ENCODE measurements at places on chromosomes 12 and 14.
A peak's percentile ranks its signal among the peaks of the same experiment; 100 is the strongest.

GRCh38 chr12:93978553-93978952 is 169.8 kb upstream of the PLXNC1 start:
- no peak for DNase-seq

DNA sequence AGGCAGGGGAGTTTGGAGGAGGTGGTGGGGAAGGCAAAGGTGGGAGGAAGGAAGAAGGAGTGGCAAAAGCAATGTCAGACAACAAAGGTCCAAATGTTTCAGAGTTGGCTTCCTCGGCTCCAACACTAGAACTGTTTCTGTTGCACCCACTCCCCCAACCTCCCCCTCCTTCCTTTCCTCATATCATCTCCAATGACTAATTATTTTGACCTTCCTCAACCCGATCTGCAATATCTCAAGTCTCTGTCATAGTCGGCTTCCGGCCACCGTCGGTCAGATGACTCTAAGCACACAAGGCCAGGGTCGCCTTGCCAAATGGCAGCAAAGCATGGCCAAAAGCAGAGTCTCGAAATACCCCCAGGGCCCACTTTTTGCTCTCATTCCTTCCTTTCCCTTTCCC is 637.0 kb upstream of the TBX3 start:
- no peak for DNase-seq

GRCh38 chr14:74085047-74085637 is 386 bp downstream of the LIN52 start:
- no peak for DNase-seq

DNA sequence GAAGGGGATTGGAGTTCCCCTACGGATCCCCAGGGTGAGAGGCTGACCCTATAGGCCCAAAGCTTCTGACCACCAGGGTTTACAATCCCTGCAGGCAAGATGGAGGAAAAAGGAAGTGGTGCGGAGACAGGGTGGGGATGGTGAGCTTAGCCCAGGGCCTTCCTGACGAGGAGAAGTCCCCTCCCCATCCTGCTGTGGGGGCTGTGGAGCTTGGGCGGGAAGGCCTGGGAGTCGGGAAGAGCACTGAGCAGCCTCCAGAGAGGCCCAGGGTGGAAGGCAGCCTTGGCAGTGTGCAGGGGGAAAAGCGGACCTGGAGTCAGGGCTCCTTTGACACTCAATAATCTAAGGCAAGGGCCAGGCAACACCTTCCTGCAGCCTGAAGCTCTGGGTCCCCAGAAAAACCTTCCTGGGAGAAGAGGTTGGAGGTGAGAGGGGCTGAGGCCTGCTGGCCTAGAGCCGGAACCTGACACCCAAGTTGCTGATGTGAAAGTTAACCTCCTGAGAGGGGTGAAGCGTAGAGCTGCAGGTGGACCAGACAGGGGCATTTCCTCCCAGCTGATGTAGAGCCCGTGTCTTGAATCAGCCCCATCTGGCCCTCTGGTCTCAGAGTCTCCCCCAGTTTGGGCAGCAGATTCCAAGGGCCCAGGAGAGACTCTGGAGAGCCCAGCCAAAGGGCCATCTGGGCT is 6.0 kb downstream of the HDAC7 start:
- DNase-seq: no peak

DNA sequence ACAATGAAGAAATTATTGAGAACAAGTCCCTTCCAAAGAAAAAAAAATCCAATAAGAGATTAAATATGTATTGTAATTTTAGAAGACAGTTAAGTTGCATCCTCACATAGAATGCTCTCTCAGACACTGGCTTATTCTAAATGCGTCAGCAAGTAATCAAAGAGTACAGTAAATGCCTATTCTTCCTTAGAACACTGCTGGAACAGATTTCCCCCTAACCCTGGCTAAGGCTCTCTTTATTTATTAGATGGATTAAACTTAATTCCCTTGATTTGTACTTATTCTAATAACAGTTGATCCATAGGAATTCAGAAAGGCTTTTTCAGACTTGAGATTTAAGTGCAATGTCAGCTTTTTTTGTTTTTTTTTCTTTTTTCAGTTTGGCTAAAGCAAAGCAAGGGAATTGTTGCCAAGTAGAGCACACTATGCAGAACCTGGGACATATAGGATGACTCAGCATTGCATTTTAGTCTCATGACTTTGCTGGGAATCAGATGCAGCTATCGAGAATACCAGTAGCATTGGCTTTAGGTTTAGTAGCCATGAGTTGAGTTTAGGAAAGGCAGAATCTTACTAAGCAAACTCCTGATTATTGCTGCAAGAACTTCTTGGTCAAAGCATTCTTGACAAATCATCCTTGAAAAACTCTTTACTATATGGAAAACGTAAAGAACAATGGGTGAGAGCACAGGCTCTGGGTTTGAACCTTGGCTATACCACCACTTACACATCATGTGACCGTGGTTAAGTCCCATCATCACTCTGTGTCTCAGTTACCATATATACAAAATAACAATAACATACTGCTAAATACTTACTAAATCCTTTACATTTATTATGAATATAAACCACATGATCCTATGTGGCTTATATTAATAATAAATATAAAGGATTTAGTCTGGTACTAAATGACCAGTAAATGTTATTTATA is 26.7 kb downstream of the MED21 start:
- DNase-seq: peak; percentile 72

- no peak for DNase-seq
Observed at GRCh38 chr14:36221112-36221511, 44.6 kb upstream of the PTCSC3 start.

DNA sequence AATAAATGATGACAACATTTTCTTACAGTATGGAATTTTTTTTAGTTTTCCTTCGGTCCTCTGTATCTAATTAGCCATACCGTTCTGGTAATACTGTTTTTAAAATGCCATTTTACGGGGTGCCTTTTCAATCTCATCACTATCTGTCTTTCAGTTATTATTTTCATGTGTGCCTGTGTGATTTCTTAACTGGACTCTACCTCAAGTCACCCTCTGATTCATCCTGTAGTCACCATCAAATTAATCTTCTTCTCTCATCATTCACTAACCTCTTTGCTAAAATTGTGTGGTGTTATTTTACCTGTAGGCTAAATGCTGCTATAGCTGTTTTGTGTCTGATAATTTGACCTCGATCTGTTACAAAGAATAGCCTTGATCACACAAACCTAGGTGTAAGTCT is 16.0 kb upstream of the CCT2 start:
- DNase-seq: no peak

DNA sequence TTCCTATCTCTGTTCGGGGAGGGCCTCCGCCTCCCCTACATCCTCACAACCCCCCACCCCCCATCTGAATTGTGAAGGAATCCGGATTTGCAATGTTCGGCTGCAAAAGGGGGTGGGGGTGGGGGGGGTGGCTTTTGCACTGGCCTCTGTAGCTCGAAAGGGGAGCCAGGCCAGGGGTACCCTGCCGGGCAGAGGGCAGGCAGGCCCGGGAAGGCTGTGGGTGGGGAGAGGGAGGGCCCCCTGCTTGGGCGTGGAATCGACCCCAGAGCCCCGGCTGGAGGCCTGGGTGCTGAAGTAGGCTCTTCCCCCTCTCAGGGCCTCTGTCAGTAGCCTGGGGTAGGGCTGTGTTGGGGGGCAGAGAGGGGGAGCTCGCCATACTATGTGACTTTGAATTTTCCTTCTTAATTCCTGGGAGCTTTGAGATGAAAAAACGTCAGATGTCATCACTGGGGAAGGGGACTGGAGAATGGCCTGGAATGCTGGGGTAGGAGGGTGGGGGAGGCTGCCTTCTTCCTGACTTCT is 1.1 kb downstream of the LRP1 start:
- DNase-seq: no peak

DNA sequence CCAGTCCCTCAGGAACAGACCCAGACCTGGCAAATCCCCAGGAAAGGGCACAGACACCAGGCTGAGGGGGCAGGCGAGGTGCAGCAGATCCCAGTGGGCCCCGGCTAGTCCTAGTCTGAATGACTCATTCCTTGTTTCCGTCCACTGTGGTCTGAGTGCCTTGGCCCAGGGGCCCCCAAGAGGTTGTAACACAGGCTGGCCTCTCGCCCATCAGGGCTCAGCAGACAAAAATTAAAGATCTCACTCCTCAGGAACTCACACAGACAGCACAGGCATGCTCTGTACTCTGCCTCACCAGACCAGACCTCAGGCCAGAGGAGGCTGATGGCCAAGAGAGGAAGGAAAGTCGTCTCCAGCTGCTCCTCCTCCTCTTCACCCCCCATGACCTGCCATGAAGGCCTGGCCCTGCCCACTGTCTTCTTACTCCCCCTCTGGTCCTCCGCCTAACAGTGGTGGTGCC is 7.7 kb upstream of the LTBP2 start:
- DNase-seq: peak; percentile 75

GRCh38 chr14:78701246-78701645 is 531.1 kb downstream of the NRXN3 start:
- DNase-seq: no peak

- DNase-seq: no peak
Observed at GRCh38 chr14:22384167-22384549, 204.9 kb downstream of the DAD1 start.

GRCh38 chr12:110556705-110557104 is 26.4 kb downstream of the PPTC7 start:
- DNase-seq: no peak

- DNase-seq: no peak
Observed at GRCh38 chr14:81396113-81396512, 4.0 kb downstream of the STON2 start.

DNA sequence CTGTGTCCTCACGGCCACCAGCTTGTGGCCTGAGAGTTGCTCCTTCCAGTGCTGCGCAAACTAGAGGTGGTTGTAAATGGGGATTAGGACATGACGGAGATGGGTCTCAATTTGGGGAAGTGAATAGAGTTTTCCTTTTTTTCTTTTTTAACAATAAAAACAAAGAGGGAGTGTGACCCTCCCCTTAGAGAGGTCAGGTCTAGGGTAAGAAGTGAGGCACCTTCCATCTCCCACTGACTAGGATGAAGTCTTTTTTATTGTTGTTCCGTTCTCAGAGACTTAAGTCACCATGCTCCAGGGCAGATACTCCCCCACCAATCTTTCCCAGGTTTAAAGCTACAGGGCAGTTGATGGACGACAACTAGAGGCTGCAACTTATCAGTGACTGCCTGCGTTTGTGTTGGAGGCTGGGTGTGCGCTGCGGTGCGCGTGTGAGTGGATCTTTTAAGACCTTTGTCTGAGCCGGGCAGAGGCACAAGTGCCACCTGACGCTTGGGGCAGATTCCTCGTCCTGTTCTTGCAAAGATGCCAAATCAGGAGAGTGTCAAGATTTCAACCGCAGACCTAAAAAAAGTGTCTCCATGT is 2.1 kb upstream of the GSC start:
- DNase-seq: no peak

DNA sequence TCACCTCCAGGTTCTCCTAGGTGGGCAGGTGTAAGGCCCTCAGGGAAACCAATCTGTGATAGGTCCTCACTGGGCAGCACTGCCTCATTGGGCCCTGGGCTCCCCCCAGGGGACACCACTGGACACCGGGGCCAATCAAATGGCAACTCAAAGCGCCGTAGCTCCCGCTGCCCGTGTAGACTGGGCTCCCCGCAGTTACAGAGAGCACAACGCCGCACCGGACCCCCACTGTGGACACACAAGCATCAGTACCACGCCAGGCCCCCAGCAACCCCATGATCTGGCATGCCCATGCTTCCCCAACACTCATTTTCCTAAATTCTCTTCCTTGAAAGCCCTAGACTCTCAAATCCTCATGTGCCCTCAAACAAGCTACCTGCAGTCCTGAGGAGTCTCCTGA is 6.1 kb downstream of the KMT2D start:
- no peak for DNase-seq

GRCh38 chr12:41980390-41980789 is 164.3 kb downstream of the GXYLT1 start:
- no peak for DNase-seq

GRCh38 chr12:121278169-121279070 is 18.1 kb downstream of the CAMKK2 start:
- DNase-seq: no peak

DNA sequence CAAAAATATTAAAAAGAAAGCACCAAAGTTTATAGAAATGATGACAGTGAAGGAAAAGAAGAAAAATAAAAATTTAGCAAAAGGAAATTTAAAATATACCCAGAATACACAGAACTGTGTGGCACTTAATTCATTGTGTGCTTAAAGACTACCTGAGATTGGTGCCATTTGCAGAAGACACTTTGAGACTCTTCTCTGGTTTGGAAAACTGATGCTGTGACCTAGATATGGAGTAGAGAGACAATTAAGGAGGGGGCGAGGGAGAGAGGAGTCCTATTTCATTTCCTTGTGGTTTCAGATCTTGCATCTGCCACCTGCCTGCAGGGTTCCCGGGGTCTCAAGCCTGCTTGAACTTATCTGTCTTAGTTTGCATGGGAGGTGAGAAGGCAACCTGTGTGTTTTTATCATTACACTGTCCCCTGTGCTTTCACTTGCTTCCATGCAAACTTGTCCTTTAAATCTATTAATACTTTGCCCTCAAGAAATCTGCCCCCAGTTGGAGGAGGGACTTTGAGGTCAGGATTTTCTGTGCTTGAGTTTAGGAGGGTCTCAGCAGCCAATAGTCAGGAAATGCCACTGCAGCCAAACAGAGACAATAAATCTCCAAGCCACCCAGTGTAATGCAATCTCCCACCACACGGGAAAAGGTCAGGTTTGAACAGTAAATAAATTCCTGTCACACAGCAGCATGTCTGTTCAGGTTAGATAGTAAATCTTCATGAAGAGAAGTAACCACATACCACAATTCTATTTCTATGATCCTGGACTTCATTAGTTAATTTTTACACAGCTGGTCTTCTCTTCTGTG is 119.4 kb downstream of the CAND1 start:
- no peak for DNase-seq

GRCh38 chr14:31078766-31079165 is 52.6 kb upstream of the STRN3 start:
- no peak for DNase-seq

DNA sequence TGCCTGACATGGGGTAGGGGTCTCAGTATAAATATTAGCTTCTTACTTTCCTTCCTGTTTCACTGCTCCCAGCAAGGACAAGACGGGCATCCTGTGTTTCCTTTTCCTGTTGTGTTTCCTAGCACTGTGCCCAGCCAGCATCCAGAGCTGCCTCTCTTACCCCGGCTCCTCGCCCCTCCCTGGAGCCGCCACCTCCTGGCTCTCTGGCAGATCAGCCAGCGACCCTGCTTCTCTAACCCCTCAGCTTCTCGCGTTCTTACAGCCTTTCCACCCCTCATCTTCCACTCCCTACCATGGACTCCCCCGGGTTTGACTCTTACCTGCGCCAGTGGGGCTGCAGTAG is 17.8 kb downstream of the HDAC7 start:
- DNase-seq: no peak

GRCh38 chr12:59119676-59120075 is 199.4 kb upstream of the LRIG3 start:
- no peak for DNase-seq

GRCh38 chr14:24576182-24576581 is at the start of gene CTSG:
Gene CTSG, minus strand, starts transcription at chr14:24576250. Its CDS starts 27 bp downstream, at chr14:24576223.
- no peak for DNase-seq

DNA sequence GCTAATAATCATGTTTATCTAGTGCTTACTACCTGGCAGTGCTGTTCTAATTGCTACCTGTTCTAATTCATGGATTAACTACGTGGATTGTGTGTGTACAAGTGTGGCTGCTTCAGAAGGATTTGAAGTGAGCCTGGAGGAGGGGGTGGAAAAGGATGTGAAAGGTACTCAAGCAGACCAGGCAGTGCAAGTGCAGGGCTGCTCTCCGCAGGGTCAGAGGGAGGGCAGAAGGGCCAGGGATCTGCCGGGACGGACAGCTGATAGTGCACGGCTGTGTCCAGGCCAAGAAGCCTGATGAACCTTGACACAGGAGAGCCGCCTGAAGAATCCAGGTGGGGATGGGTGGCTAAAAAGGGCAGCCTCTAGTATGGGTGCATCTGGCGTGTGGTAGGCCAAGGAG is 28.5 kb downstream of the PIWIL1 start:
- DNase-seq: no peak
